ENCODE measurements at places on chromosomes 3 and 15. TPM values are rescaled to one million over a fixed set of nuclear protein-coding genes. Genes with fewer than 3 reads are reported as not detected.

ATR gene
- total RNA-seq = 16.6 TPM

ZSCAN29 gene
- 18.8 TPM for total RNA-seq

DNA sequence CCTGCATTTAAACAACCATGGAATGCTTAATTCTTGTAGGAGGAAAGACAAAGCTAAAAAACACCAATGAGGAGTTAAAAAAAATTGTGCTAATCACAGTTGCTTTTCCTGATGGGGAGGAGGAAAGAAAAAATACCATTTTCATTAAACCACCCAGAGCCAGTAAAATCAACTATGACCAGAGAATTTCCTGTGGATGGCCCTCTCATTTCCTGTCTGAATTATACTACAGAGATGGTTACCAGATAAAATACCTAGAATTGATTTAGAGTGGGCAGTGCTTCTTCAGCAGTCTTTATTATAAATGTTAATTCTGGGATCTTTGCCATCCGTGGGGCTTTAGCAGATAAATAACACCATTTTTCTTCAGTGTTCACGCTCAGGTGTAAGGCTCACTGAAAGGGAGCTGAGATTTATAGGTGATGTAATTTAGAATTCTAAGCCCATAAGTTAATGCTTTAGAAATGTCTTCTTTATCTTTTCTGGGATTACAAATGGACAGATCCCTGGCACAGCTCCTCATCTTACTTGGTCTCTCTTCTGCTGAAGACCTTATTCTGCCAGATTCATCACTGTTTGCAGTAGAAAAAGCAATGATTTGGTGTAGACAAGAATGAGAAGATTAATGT, 37.9 kb downstream of the RETNLB start:
- DNase-seq = no peak

- no peak for DNase-seq
Observed at GRCh38 chr3:64496786-64497490, 190.9 kb downstream of the ADAMTS9 start.

- no peak for DNase-seq
Observed at GRCh38 chr3:28295898-28296490, 52.5 kb upstream of the ZCWPW2 start.

- peak; percentile 84 for DNase-seq
Observed at GRCh38 chr3:193987186-193987585, 148.8 kb upstream of the HES1 start.

- no peak for DNase-seq
Observed at GRCh38 chr3:13795816-13796215, 84.1 kb downstream of the WNT7A start.

CA12 gene
- total RNA-seq = 46.9 TPM

- DNase-seq = no peak
Observed at GRCh38 chr15:77507143-77507897, 86.6 kb downstream of the HMG20A start.

DNA sequence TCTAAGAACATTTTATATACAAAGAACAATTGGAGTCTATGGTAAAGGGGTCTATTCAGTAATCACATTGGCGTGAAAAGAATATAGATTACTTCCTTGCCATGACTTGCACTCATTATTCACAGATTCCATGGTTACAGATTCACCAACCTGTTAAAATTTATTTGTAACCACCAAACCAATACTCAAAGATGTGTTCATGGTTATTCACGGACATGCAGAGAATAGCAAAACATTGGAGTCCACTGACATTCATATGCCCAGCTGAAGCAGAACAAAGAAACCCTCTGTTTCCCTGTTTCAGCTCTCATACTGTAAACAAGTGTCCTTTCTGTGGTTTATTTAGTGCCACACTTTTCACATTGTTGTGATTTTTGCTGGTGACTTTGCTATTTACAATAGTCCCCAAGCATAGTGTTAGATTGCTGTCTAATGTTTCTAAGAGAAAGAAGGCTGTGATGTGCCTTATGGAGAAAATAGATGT, 185.8 kb upstream of the TTC14 start:
- DNase-seq = no peak

GRCh38 chr3:39569095-39569494, 101.6 kb downstream of the MOBP start:
- no peak for DNase-seq

GRCh38 chr15:89774492-89774891, 1.6 kb upstream of the MESP2 start:
- DNase-seq = no peak

- DNase-seq = no peak
Observed at GRCh38 chr3:96959901-96960641, 145.7 kb downstream of the EPHA6 start.

DNA sequence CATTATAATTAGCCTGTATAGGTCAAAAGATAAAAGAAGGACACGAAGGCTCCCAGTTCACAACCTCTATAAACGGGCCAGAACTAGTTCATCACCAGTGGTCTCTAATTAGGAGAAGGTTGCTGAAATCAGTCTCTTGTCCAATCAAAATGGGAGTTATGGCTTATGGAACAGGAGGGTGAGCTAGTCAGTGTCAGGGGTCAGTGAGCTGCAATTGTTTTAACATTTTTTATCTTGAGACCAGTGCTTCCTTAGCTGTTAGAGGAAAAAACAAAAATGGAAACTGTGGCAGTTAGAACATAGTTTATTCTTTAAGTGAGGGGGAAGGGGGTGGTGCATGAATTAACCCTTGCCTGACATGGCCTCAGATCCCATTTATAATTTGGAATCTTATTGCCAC, 141.7 kb downstream of the KCNMB2 start:
- no peak for DNase-seq

AMOTL2 gene
- 174 TPM for total RNA-seq

DNA sequence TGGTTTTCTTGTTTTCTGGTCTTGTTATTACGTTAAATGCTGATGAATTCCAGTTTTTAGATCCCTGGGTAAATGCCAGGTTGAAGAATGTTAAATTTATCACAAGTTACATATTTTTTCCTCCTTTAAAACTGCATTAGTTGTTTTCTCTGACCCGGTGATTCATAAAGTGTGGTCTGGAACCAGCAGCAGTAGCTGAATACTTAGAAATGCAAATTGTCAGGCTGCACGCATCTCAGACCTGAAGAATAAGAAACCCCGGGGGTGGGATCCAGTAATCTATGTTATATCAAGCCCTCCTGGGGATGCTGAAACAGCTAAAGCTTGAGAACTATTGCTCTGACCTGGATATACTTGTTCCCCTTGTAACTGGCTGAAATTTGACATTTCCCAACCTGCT, 69.1 kb downstream of the PEX5L start:
- no peak for DNase-seq

GRCh38 chr3:144556392-144556791, 584.8 kb downstream of the DIPK2A start:
- DNase-seq = no peak

GRCh38 chr3:33146791-33147445, 33.1 kb downstream of the CRTAP start:
- DNase-seq = peak; percentile 12

DNA sequence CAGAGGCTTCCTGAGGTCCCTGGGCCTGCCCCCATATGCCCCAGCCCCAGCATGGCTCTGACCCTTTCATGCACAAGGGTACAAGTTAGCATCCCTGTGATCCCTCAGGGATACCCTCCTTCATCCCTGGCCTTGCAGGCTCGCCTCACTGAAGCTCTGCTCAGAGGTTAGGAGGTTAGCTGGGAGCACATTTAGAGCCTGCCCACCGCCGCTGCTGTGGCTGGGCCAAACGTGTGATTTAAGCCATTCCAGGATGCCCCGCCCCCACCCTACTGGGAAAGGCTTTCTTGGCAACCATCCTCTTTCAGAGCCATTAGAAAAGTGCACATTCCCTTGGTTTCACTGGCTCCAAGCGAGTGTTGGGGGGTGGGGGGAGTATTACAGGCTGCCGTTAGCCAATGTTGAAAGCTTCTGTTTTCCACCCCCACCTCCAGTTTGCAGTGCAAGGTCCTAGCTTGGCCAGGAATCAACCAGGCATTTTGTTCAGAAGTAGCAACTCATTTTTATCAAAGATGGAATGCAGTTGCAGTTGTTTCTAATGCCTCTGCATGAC, 6.3 kb upstream of the HES1 start:
- DNase-seq = peak; percentile 87

DNA sequence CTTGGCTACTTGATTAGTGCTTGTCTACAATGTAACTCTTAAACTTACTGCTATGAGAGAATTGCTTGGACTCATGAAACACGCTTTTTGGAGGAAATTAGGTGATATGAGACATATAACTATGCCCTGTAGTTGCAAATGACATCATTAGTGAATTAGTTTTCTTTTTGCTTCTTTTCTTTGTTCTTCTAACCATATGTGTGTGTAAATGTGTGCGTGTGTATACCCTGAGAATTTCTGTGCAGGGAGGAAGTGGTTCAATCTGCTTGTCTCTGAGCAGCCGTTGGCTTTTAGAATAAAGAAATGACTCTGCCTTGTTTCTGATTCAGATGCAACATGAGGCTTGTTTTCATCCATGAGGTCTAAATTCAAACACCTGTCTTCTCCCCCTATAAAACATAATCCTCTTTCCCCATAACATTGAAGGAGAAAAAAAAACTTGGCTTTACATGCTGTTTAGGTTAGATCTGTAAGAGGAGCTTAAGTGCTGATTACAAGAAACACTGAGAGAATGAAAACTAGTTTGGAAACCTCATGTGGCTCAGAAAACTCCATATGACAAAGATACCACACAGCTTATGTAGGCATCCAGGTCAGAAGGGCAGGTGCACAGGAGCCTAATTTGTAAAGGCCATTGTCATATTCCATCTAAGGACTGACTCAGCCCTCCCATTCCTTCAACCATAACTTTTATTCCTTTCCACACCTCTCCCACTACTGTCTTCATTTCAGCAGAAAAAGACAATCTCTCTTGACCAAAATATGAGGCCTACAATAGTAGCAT, 30.5 kb upstream of the BLM start:
- DNase-seq = no peak

BTBD1 gene
- 65.5 TPM for total RNA-seq

GRCh38 chr3:42660898-42661297, 7.4 kb downstream of the ZBTB47 start:
- no peak for DNase-seq

DNA sequence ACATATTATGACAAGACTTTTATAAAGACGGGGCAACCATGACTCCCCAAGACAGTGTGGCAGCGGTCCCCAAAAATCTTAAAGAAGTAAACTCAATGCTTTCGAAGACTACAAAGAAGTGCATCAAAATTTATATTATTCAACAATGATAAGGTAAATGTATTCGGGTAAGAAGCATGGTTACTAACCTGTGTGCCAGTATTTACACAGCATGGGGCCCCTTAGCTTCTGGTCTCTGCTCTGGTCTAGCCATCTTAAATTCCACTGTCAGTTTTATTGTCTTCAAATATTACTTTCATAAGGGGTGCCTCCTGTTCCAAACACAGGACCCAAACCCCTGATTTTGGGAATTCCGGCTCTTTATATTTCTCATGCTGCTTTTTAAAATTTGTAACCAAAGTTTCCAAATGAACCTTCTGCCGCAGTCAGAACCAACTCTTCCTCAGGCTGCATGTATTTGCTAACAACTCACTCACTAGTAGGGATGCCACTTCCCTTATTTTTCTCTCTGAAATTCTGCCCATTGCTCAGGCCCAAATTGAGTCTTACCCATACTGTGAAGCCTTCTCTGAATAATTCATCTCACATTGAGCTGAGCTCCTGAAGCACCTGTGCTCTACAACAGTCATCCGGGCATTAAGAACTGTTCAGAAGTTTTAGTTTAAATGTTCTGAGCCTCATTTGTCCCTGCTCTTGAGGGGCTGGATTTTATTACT, 1.2 kb downstream of the TTC23 start:
- DNase-seq = no peak

GRCh38 chr15:99472416-99473145, 93.2 kb upstream of the MEF2A start:
- DNase-seq = no peak

- no peak for DNase-seq
Observed at GRCh38 chr3:12395349-12396012, 88.8 kb upstream of the TSEN2 start.

GRCh38 chr15:59437142-59437816, 707 bp upstream of the FAM81A start:
- no peak for DNase-seq

DNA sequence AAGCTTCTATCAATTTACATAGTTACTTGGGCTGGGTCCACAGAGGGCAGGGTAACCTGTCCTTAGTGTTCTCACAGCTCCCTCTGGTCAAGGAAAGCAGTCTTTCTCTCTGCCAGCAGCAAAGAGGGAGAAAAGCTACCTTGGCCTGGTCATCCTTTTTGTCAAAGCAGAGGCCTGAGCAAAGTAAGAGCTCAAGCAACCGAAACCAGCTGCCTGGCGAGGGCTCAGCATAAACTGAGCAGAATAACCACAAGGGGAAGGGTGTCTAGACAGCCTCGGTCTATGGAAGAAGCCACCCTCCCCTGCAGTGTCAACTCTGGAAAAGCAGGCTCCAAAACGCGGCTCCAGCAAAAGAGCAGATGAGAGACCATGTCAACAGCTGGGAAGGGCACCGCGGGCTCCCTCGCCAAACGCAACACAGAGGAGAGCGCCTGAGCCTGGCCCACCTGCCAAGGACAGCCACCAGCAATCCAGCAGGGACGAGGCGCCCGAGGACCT, 17.4 kb downstream of the LRIG1 start:
- no peak for DNase-seq

DNA sequence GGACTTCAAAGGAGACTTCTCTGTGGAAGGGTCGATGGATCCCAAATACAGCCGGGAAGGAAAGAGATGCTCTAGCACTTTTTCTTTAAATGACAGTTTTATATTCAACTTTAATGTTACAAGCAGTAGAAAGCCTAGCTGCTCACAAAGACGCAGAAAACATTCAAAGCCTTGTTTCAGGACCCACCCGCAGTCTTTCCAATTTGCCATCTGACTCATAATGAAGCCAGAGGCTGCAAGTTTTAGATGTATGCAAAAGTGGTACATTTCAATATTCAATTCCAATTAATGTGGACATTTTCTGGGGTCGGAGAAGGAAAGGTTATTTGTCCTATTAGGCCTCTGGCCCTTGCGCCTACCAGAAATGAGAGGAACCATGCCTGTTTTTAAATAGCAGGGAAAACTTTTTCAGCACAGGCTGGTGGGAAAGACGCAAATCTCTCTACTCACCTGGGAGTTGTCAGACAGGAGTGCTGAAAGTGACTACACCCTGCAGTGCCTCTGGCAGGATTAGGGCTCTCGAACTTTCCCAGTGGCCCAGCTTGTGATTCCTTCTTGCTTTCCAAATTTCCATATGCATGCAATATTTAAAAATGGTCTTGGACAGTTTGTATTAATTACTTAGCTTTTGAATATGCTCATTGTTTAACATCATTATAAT, 117.4 kb upstream of the MBNL1 start:
- peak; percentile 39 for DNase-seq

DNA sequence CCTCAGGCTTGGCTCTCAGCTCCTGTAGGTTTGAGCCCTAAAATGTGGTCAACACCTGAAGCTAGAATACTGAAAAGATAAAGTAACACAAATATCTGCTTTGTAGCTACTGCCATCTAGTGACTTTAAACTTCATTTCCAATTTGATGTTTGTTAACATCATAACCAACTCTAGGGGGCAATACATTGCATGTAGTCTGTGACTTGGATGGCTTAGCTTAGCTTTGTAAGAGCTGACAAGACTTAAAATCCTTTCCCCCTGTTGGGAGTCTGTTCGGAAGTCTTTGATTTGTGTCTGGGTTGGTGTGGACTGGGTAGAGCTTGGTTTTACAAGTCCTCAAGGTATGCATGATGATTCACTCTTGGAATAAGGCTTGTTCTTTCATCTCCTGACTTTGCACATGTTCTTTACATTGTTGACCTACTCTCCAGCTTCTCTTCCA, 51.7 kb downstream of the SCN11A start:
- DNase-seq = peak; percentile 46

Data from umbilical cord (tissue), 2 donors.